ENCODE measurements at places on chromosomes 3 and 15.

DNA sequence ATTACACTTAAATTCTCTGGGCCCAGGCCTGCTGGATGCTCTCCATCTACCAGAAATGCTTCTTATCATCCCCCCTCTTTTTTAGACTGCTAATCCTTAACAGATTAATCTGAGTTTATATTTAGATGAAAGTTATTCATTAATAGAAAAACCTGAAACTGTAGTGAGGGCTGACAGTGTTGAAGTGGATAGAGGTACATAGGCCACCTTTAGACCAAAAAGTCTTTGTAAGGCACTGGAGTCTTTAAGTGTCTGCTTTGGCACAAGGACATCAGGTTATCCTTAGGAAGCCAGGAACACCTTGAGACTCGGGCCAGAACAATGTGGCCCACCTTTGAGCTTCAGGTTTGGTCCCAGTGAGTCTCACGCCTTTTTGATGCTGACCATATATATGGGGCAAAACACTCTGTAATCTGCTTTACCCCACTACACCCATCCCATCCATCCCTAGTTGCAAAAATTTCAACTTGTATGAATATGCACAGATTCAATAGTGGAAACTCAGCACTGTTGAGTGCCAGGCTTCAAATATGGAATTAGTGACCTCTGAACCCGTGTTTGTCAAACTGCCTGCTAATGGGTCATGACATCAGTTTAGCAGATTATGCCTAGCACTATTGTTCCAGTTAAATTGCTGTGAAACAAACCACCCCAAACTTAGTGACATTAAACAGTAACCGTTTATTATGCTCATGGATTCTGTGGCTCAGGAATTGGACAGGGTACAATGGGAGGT lies 44.0 kb downstream of the PDE8A start:
- no peak for DNase-seq

GRCh38 chr3:144187531-144188210 lies 216.0 kb downstream of the DIPK2A start:
- no peak for DNase-seq

DNA sequence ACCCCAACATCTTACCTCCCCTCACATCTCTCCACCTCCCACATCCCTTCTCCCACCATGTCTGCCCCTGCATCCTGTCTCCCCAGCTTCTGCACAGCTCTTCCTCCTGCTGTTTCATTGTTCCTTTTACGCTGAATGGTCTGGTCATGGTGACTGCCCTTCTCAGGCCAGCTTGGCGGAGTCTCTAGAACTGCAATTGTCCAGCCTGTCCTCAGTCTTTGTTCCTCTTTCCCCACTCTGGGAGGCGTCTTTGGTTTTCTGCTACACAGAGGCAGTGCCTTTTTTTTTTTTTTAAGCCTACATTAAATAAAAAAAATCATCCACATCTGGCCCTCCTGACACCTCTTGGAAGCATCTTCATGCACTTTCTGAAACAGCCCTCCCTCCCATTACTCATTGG lies 49.1 kb upstream of the SEC22A start:
- DNase-seq, result no peak

GRCh38 chr3:31862666-31863279 lies 118.3 kb downstream of the OSBPL10 start:
- no peak for DNase-seq

- DNase-seq, result no peak
These were observed 7.8 kb downstream of the CD80 start for GRCh38 chr3:119551598-119551997.

DNA sequence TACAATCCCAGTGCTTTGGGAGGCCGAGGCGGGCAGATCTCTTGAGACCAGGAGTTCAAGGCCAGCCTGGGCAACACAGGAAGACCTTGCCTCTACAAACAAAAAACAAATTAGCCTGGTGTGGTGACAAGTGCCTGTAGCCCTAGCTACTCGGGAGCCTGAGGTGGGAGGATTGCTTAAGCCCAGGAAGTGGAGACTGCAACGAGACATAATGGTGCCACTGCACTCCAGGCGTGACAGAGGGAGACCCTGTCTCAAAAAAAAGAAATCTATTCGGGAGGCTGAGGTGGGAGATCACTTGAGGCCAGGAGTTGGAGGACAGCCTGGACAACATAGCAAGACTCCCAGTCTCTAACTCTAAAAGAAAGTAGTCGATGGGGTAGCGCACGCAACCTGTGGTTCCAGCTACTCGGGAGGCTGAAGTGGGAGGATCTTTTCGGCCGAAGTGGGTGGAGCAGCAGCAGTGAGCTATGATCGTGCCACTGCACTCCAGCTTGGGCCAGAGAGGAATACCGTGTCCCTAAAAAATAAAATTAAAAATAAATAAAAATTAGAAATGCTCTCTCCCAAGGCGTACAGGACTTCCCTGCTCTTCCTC lies 775 bp downstream of the C3orf33 start:
- DNase-seq, result peak; percentile 24

DNA sequence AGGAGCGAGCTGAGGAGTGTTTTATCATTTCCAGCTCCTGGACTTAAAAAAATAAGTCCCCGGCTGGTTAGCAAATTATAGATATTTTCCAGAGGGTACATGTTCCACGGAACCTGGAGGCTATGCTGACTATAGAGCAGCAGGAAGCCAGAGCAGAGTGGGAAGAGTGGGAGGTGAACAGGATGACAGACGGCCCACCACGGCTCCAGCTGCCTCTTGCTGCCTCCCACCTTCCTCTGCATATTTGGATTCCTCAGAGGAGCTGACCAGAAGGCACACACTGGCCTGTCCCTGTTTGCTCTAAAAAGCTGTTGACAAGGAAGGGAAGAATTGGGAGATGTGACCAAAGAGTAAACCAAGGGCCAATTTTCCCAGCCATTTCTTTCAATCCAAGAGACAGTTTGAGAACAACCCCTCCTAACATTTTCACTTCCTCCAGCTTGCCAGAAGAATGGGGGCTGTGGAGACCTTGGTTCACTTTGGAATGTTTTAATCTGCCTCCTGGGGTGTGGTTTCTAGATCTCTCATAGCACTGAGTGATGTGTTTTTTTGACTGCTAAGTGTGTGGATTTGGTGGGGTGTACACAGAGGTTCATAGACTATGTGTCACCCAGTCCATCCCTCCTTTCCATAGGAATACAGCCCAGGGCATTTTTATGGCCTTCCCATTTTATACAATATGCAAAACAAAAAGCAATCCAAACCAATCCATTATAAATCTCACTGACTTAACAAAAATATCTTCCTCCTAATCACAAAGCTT lies 36.8 kb downstream of the HGD start:
- DNase-seq, result no peak

- no peak for DNase-seq
These were observed 3.3 kb upstream of the NDN start for GRCh38 chr15:23690450-23690852.

GRCh38 chr3:114234745-114235144 lies 2.6 kb downstream of the ZNF80 start:
- no peak for DNase-seq
